Dermis blood vessel endothelial cell (primary cell): ENCODE measurements at places on chromosomes 5 and 9. TPM values are rescaled to one million over a fixed set of nuclear protein-coding genes. Genes with fewer than 3 reads are reported as not detected.

The ACSL6 gene
- 0.09 and 0.17 TPM in 2 replicates for total RNA-seq

GRCh38 chr5:14102666-14103065, 40.5 kb upstream of the TRIO start:
- no peak for DNase-seq

DNA sequence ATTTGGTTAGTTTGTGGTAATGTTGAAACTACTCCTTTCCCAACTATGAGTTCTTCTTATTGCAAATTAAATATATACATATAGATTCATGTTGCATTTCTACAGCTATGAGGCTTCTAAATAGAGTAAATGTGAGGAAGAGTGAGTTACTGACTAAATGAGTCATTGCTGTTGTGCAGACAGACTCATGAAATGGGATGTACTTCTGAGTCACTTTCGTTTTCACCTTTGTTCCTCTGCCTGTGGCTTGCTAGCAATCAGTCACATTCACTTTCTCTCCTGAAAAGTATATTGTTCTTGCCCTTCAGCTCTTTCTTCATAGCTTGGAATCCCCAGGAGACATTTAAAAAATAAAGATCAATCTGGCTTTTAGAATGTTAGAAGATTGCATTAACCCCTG, 295.5 kb upstream of the SMC2 start:
- DNase-seq = peak; percentile 0

DNA sequence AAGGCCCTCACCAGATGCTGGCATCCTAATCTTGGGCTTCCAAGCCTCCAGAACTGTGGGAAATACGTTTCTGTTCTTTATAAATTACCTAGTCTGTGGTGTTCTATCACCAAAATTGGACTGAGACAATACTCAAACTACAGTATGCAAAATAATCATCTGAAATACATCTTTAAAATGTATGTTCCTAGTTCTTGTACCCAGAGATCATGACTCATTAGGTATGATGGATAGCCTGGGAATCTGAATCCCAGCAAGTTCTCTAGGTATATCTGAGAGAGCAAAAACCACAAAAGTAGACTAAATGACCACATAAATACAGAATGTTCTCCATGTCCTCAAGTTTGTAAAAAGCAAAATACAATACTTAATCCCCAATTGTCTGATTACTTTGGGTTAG, 166.3 kb downstream of the YIPF5 start:
- DNase-seq = no peak

The MCTP1 gene
- 191 and 255 TPM in 2 replicates for total RNA-seq

The OMD gene
- under 0.01 and 0.23 TPM in 2 replicates for total RNA-seq

DNA sequence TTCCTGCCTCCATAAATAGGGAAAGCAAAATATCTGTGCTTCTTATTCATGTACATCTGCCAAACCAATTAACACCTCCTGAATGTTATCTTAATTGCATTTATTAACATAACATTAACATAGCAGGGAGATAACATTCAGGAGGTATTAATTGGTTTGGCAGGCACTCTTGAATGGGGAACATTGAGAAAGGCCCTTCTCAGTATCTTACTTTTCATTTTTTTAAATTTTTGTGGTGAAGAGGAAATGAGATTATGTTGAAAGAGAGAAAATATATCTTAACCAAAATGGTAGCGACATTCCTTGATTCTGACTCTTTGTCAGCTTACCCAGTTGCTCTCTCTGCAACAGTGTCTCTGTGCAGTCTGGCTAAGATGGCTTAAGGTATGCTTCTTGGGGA, 100.4 kb upstream of the TLE1 start:
- DNase-seq = no peak

The PCDHGA12 gene
- total RNA-seq = 4.1 and 4.6 TPM in 2 replicates

DNA sequence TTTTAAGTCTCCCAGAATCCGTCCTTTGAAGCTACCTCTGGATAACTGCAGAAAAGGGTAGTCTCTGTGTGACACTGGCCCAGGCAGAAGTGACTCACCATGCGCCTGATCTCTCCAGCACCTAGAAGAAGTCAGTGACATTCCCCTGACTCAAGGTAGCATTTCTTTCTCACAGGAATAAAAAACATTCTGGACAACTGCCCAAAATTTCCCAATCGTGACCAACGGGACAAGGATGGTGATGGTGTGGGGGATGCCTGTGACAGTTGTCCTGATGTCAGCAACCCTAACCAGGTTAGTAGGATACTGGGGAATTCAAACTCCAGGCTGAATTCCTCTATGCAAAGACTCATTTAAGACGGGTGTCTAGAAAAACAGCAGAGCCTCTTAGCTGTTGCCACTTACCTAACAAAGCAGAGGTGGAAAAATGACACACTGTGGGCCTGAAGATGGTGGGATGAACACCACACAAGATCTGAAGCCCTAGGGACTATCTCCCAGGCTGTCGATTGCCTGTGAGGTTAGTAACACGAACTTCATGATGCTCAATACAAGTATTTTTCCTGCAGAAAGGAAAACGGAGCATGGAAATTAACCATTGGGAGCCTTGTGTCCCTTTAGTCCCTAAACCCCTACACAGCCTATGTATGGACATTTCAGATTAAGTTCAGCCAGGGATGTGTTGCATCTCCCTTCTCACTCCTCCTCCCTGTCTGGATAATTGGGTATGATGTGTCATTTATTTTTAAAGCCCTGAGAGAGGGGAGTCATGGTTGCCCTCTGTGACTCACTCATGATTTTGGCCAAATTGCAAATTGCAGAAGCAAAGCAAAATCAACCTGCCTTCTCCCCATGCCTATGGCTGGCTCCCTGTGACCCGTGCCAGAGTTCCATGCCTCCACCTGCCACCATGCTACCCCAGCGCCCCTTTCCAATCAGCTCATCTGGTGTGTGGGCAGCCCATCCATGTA, 37.2 kb downstream of the THBS4 start:
- DNase-seq = no peak

DNA sequence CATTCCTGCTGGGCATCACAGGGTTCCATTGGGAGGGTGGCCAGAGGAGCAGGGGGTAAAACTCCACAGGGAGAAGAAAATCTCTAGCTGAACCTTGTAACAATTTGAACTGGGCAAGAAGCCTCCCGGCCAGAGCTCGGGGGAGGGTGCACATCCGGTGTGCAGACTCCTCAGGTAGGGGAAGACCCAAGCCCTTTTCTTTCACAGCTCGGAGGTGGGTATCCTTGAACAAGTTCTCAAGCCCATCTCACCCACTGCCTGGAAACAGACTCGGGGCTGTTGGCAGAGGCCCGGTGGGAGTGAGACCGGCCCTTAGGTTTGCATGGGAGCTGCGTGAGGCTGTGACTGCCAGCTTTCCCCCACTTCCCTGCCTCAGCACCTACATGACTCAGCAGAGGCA, 111.5 kb upstream of the IL7R start:
- DNase-seq = no peak

GRCh38 chr9:76150013-76150412, 244.2 kb downstream of the RFK start:
- no peak for DNase-seq

GRCh38 chr5:41770799-41771198, 99.4 kb downstream of the OXCT1 start:
- DNase-seq = no peak

DNA sequence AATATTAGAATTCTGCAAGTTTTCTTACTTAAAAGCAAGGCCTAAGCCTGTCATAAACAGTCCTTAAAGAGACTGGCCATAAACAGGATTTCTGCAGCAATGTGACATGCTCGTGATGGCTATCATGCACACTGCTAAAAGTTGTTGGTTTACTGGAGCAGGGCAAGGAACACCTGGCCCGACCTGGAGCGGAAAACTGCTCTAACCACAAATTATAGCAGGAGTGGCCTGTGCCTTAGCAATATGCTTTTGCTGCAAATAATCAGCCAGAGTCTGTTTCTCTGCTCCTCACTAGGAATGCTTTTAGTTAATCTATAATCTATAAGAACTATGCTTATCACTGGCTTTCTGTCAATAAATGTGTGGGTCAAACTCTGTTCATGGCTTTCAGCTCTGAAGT, 322.9 kb upstream of the RPS23 start:
- DNase-seq = no peak

GRCh38 chr9:16064771-16065170, 511.9 kb downstream of the CCDC171 start:
- DNase-seq = no peak

The SLC46A2 gene
- not detected in 2 replicates for total RNA-seq

The WWC1 gene
- 1.1 and 26.2 TPM in 2 replicates for total RNA-seq

DNA sequence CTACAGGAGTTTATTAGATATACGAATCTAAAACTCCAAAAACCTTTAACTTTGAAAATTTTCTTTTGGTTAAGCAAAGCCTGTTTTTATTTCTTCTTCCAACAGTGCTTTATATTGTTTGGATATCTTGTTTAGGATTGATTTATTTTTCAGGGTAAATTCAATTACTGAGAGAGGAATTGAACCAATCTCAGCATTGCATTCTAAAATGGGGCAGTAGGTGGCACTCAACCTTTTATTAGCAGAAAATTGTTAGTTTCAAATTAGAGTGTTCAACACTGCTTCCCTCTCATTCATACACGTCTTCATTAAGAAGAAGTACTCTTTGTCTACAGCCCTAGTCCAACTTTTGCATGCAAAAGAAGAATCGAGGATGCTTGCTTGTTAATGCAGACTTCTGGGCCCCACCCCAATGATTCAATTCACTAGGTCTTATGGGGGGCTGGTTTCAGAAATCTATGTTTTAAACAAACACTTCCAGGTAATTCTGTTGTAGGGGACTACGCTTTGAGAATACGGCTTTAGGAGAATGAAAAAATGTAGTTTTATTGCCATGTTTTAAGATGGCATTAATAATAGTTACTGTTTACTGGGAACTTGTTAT, 26.6 kb downstream of the MRPL22 start:
- DNase-seq = peak; percentile 68

GRCh38 chr5:169289520-169289919, 11.4 kb downstream of the SLIT3 start:
- no peak for DNase-seq

DNA sequence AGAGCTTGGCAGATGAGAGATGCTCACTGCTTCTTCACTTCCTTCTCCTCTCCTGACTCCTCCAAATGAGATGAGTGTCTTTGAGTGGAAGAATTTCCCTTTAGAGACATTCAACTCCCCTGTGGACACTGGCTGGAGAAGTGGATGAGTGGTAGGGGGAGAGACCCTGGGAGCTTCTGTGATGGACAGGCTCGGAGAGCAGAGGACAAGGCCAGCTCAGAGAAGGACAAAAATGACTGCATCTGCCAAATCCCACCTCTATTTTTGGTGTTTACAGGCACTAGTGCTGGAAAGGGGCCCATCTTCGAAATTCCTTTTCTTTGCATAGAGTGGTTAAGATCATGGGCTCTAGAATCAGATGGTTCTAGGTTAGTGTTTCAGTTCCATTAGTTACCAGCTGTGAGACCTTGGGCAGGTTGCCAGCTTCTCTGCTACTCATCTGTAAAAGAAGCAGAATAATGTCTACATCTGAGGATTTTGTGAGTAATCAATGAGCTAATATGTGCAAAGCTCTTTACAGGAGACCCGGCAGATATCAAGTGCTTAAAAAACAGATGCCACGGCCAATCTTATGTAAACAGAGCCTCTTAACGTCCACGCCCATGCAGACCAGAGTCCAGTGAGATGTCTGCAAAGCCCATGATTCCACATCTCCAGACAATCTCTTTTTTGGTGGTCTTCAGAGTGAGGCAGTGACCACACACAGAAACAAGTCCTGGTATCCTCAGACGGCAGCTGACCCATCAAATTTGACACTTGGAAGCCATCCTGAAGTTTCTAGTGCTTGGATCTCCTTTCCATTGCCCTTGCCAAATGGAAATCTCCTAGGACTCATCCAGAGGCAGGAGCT, 13.6 kb upstream of the COL27A1 start:
- no peak for DNase-seq

The SPRY4 gene
- 5.5 and 11.9 TPM in 2 replicates for total RNA-seq

- DNase-seq = no peak
Measured at GRCh38 chr5:118070041-118070440, 918.3 kb downstream of the DTWD2 start.

DNA sequence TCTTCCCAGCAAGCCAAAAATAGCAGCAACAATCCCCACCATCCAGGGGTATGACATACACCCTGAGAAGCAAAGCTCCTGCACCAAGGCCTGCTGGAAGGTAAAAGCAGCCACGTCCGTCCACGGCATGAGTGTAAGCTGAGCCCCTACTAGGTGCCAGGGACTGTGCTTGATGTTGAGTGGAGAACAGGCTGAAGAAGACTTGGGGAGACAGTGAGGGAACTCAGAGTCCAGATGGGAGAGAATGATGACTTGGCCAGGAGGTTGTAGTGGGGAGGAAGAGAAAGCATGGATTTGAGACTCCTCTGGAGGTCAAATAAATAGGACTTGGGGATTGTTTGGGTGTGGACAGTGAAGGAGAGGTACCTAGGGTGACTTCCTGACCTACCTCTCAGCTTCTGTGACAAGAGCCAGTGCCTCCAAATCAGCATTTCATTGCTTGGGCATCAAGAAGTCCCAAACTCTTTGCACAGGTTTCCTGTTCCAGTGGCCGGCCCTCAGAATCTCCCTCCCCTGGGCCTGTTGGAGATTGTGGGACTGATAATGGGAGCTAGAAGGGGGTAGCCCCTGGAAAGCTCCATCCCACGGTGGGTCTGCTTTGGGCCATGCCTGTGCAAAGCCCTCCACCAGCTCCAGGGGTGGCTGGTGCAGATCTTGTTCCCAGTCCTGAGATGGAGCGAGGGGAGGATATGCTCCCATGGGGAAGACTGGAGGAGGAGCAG, 58.3 kb upstream of the ADAMTS2 start:
- DNase-seq = no peak

The CDX1 gene
- total RNA-seq = not detected in 2 replicates

DNA sequence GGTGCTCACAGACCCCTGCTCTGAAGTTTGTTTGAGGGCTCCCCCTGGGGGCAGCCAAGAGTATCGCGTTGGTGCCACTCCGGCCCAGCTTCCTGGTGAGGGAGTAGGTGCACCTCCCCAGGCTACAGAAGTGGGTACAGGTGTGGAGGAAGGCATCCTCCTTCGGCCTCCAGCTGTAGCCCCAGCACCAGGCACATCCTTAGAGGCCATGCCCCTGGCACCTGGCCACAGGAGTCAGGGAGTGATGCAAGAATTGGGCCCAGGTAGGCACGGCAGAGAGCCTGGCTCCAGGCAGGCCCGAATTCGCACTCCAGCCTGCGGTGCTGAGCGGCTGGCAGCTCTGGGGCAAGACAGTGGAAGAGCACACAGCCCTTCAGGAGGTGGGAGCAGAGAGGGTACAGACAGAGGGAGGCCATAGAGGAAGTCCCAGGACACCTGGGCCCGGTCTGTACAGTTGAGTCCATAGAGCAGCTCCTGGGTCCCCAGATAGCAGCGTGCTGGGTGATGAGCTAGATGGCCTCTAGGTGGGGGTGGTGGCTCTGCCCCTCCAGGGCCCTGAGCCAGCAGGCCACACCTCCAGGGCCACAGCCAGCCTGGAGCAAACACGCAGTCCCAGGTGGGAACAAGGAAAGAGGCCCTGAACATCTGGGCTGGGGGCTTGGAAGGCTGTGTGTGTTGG, 2.4 kb downstream of the SAPCD2 start:
- DNase-seq = peak; percentile 89
